ENCODE measurements at places on chromosomes 11 and 22.
A peak's percentile ranks its signal among the peaks of the same experiment; 100 is the strongest.

GRCh38 chr11:120633616-120634393 is 122.3 kb downstream of the GRIK4 start:
- no peak for DNase-seq

DNA sequence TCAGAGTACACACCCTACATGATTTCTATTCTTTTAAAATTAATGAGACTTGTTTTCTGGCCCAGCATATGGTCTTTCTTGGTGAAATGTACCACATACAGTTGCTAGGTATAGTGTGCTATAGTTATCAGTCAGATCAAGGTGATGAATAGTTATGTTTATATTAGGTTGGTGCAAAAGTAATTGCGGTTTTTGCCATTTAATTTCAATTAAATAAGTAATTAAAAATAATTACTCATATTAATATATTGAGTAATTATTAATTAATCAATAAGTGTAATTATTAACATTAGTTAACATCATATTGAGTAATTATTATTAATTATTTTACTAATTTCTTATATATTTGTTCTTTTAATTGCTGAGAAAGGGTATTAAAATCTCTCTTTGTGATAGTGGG is 56.1 kb downstream of the MYEOV start:
- no peak for DNase-seq

- DNase-seq: peak; percentile 64
These were observed 12.8 kb downstream of the MACROD1 start for GRCh38 chr11:64152841-64153691.

DNA sequence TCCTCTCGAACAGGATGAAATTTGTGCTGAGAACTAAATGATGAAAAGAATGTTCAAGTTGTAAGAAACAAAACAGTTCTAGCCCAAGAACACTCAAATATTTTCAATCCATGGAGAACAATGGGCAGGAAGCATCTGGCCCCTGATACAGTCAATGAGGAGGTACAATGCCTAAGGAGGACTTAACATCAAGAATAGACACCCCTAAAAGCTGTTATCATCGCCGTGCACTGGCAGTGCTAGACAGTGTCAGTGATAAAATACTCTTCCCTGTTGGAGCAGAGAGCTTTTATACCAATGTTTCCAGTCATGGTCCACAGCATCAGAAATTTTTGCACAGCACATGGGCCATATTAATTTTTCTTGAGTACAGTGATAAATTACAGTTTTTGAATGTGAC is 20.2 kb upstream of the VSTM5 start:
- DNase-seq: no peak

DNA sequence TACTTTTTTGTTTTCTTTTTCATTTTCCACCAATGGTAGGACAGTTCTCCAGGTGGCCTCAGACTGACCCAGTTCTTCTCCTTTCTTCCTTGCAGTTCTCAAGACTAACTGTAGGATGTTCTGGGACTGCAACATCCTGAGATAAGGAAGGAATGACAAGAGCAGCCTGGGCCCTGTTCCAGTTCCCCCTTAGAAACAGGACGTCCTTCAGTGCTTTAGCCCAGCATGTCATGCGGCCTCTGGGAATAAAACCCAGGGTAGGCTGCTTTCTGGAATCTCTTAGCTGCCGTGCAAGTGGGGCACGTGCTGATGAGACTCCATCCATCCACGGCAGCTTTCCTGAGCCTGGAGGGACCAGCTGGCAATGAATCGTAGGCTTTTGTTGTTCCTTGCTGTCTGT is 24.0 kb upstream of the CADM1 start:
- no peak for DNase-seq

DNA sequence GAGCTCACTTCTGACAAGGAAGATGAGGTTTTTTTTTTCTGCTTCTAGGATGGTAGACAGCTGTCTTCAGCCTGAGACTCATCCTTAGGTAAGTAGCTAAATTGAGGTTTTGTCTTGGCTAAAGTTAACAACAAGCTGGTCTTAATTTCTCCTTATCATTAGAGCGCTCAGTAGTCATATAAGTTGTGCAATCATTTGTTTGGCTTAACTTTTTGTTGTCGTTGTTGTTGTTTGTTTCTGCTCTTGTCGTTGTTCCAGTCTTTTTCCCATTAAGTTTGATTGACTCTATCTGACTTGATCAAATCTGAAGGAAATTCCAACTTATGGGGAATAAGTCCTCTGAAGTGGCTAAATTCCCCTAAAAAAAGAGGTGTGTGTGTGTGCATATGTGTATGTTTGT is 33.0 kb downstream of the GLYATL2 start:
- DNase-seq: no peak
